RKO (cell line): ENCODE measurements at places on chromosomes 12 and 14.

DNA sequence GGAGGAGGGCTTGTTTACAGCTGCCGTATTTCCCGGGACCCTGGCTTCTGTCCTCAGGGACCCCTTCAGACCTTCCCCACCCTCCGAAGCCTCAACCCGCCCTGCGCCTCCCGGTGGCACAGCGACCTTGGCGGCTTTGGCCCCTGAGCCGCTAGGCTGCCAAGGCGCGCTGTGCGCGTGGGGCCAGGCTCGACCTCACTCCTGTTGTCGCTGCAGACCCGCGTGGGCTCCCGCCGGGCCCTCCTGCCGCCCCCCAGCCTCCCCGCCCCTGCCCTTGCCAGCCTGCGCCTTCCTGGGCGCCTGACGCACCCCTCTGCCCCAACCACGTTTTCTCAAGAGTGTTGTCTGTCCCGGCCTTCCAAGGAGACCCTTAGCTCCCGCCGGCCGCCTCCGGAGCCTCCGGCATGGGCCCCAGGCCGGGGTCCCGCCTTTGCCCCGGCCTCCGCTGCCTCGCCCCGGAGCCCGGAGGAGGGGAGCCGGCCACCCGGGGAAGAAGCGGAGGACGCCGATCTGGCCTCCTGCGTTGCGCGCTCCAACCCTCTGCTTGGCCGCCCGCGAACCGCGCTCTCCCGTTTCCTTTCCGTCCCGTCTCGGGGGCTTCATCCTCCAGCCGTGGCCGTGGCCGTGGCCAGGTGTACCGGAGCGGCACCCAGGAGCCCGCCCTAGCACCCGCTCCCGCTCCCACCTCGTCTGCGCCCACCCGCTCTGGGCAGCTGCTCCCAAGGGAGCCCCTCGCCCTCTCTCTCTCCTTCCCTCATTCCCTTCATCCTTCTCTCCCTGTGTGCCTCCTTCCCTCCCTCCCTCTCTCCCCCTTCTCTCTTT is 19.9 kb downstream of the PPP2R5C start:
- no peak for DNase-seq

GRCh38 chr14:23938823-23939222 is 14.7 kb upstream of the DHRS4 start:
- no peak for DNase-seq

- peak; percentile 75 for DNase-seq
Measured at GRCh38 chr12:85575120-85576096, 260.8 kb downstream of the RASSF9 start.

- DNase-seq = peak; percentile 76
Measured at GRCh38 chr12:98653866-98654493, 8.9 kb downstream of the APAF1 start.

DNA sequence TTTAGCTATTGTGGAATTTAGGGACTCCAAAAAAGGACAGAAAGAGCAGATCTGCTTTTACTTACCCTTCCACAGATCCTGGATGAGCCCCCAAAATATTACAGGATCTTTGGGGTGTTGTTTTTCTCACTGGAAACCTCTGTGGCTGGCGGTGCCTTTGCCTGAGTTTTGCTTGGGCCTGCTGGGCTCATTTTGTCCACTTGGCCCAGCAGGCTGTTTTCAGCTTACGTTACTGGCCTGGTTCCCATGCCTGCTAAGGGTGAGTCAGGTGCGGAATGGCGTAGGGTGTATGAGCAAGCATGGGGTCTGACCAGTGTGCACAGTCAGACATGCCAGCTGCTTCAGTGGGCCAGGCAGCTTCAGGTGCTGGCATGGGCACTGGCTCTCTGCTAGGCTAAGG is 45.8 kb downstream of the HSD17B6 start:
- DNase-seq = peak; percentile 72

DNA sequence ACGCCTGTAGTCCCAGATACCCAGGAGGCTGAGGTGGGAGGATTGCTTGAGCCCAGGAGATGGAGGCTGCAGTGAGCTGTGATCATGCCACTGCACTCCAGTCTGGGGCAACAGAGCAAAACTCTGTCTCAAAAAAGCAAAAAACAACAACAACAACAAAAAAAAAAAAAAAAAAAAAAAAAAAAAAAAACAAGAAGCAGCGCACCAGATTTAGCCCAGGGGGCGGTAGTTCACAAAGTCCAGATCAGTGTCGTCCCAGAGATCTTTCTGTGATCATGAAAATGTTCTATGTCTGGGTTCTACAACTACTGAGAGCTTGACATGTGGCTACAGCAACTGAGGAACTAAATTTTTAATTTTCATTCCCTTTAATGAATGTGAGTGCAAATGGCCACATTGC is 27.4 kb downstream of the OAS2 start:
- DNase-seq = no peak

DNA sequence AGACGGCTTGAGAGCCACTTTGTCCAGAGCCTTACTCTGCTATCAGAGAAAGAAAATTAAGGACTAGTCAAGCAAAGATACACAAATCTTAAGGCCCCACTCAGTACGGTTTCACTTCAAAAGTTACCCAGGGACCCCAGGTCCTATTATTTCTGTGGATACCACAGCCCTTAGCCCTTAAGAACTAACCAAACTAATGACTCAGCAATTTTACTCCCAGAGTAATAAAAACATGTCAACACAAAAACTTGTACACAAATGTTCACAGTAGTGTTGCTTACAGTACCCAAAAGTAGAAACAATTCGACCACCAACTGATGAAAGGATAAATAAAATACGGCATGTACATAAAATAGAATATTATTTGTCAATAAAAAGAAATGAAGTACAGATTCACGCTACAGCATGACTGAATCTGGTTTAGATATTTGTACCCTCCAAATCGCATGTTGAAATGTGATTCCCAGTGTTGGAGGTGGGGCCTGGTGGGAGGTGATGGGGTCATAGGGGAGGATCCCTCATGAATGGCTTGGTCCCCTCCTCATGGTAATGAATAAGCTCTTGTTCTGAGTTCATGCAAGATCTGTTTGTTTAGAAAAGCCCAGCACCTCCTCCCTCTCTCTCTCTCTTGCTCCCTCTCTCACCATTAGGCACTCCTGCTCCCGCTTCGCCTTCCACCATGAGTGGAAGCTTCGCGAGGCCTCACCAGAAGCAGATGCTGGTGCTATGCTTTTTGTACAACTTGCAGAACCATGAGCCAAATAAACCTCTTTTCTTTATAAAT is 30.5 kb downstream of the AREL1 start:
- no peak for DNase-seq
